ENCODE measurements at places on chromosomes 11 and 22. TPM values are rescaled to one million over a fixed set of nuclear protein-coding genes. Genes with fewer than 3 reads are reported as not detected.

DNA sequence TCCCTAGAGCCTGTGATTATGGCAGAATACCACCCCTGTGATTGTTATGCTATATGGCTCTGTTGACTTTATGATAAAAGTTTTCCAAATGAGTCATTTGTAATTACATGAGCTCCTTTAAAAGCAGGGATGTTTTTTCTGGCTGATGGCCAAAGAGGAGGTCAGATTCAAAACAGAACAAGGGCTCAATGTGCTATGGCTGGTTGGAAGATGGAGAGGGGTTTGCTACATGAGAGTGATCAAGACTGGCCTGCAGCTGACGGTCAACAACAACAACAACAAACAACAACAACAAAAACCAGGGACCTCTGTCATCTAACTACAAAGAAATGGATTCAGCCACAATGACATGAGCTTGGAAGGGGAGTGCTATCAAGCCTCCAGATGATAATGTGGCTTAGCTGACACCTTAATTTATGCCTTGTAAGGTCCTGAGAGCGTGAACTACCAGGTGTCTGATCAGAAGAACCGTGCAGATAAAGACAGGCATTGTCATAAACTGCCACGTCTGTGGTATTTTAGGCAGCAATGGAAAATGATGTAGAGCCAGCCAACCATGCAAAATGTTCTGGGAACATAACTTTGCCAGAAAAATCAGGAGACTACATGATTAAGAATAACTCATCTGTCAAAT, 47.2 kb downstream of the PIWIL3 start:
- H3K4me3 ChIP-seq: no peak overlapping the region
- no peak overlapping the region for H3K27ac ChIP-seq
- H3K4me1 ChIP-seq: peaks cover 26% of the 10 kb centered on the region
- DNase-seq: no peak

GRCh38 chr22:50641696-50642607, 14.0 kb upstream of the ARSA start:
- H3K27ac ChIP-seq: no peak overlapping the region
- H3K4me3 ChIP-seq: no peak overlapping the region
- H3K36me3 ChIP-seq: no peaks in the 10 kb centered on the region
- no peak for DNase-seq
- H3K27me3 ChIP-seq: peaks cover 11% of the 10 kb centered on the region
- peaks cover 13% of the 10 kb centered on the region for H3K4me1 ChIP-seq

DNA sequence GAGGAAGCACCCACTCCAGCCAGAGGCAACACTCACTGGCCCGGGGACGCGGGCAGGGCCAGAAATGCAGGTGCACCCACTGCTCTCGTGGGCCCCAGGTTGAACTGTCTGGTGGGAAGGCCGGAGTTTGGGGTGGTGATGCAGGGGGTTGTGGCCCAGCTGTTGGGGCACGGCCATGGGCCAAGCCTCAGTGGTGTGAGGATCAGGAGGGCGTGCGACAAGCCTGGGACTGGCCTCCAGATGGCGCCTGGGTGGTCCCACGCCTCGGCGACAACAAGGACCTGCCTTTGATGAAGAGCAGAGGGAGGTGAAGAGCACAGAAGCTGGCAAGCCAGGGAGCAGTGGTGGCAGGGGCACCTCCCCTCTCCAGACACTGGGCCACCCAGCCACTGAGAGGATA, 240.8 kb downstream of the BRD1 start:
- no peak overlapping the region for H3K27ac ChIP-seq
- DNase-seq: no peak
- H3K4me3 ChIP-seq: no peak overlapping the region
- no peaks in the 10 kb centered on the region for H3K36me3 ChIP-seq
- H3K27me3 ChIP-seq: no peaks in the 10 kb centered on the region
- H3K4me1 ChIP-seq: no peaks in the 10 kb centered on the region

DNA sequence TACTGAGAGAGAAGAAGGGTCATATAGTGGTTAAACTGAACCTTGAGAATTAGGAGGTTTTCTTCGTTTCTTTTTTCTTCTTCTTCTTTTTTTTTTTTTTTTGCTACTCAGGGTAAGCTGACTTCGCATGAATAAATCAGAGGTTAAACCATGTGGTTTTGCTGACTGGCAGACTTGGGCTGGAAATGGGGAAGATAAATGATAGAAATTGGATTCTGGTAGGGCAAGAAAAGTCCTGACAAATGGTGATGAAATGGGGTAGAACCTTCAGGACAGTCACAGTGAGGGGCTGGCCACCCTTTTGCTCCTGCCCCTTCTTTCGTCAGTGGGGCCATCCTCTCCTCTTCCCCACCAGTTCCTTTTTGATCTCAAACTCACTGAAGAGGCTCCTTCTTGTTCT, 1.6 kb upstream of the SWAP70 start:
- H3K4me3 ChIP-seq: peak overlapping the region; percentile 66
- H3K27me3 ChIP-seq: peaks cover 6% of the 10 kb centered on the region
- H3K4me1 ChIP-seq: peaks cover 18% of the 10 kb centered on the region
- no peak for DNase-seq
- H3K36me3 ChIP-seq: peaks cover 8% of the 10 kb centered on the region

GRCh38 chr11:85935751-85936150, 80.6 kb downstream of the CCDC83 start:
- H3K27me3 ChIP-seq: peaks cover 1% of the 10 kb centered on the region
- H3K4me1 ChIP-seq: no peaks in the 10 kb centered on the region
- DNase-seq: no peak

DNA sequence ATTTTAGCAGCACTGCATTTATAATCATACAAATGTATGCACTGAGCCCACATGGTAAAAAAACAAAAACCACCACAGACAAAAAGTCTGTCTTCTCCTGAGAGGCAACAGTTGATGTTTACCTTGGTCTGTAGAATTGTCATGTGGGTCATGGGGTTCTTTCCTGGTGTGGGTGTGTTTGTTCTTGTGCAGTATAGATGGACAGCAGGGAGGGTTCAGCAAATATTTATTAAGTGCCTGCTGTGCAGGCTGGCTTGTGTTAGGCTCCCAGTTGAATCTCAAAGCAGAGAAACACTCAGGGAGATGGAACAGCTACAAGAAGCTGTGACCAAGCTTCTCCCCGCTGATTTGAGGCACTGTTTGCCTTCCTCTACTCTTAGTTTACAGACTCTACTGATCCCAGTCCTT, 82.2 kb downstream of the PISD start:
- H3K27ac ChIP-seq: no peak overlapping the region
- H3K4me3 ChIP-seq: no peak overlapping the region
- DNase-seq: no peak
- no peaks in the 10 kb centered on the region for H3K4me1 ChIP-seq
- H3K27me3 ChIP-seq: no peaks in the 10 kb centered on the region
- H3K36me3 ChIP-seq: peaks cover 5% of the 10 kb centered on the region

GRCh38 chr11:22725079-22725478, 58.7 kb downstream of the GAS2 start:
- no peak overlapping the region for H3K4me3 ChIP-seq
- DNase-seq: no peak
- no peaks in the 10 kb centered on the region for H3K27me3 ChIP-seq
- H3K27ac ChIP-seq: no peak overlapping the region
- H3K4me1 ChIP-seq: no peaks in the 10 kb centered on the region

- H3K4me1 ChIP-seq: peaks cover 35% of the 10 kb centered on the region
- peak overlapping the region; percentile 76 for H3K27ac ChIP-seq
- H3K27me3 ChIP-seq: peaks cover 2% of the 10 kb centered on the region
- H3K4me3 ChIP-seq: peak overlapping the region; percentile 21
- peaks cover 3% of the 10 kb centered on the region for H3K36me3 ChIP-seq
These were observed 51.8 kb downstream of the MICAL3 start for GRCh38 chr22:17972385-17973191.

Gene RAB39A
- 2.4 TPM for total RNA-seq

Gene ANGPTL5
- not detected for total RNA-seq

Gene SLC17A6
- not detected for total RNA-seq

All from endothelial cell (in vitro differentiated cells).